ENCODE measurements at places on chromosomes 3 and 15.

DNA sequence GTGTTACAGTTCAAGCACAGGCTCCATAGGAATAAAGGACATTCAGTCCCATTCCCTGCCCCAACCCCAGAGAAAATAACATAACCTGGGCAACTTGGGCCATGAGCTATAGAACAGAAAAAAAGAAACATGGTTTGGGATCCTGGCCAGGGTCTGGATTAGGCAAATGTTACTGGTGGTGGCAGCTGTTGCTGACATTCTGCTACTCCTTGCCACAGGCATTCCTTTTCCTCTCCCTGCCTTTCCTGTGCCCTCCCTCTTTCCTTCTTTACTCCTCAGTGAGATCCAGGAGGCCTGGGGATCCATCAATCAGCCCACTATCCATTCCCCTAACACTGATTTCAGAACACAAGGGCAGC lies 129.1 kb downstream of the NTRK3 start:
- no peak for DNase-seq

DNA sequence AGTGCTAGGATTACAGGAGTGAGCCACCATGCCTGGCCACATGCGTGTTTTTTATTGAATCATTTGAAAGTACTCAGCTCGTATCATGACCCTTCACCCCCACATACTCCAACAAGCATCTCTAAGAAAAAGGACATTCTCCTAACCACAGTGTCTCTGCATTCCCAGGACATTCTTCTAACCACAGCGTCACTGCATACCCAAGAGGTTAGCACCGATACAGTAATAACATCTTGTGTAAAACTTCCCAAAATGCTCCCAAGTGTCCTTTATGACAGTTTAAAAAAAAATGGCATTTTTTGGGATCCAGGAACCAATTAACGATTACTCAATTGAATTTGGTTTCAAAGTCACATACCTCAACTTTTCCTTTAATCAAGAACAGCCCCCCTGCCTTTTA lies 39.6 kb downstream of the FLNB start:
- peak; percentile 99 for DNase-seq

DNA sequence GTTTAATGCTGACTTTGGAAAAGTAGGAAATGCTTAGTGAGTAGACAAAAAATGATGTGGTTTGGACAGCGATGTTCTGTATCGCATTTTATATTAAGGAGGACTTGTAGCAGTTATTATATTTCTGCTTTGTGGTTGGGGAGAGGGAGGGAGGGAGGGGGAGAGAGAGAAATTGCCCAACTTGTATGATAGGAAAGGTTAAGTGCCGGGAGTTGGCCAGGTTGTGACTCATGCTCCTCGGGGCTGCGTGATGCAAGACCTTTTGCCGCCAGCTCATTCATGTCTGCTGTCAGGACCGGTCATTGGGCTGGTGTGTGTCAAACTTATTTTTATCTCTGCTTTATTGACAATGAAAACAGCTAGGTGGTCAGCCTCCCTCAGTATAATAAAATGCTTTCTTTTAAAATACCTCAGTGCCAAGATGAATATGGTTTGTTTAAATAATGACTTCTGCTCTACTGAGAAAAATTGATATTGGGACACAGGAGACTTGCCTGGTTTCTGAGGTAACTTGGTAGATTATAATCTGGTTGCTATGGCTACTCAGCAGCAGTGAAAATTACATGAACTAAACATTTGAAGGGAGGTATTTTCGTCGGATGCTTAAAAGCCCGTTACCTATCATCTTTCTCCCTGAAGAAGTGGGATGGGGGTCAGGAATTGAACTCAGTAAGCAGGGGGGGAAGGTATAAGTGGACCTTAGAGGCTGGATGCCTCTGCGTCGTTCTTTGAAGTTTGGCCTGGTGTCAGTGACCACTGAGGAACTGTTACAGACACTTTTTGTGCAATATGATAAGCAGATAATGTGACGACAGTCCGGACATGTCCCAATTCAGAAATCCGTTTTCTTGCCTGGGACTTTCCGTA lies 90.7 kb downstream of the FNDC3B start:
- DNase-seq = peak; percentile 99

GRCh38 chr3:132242790-132243189 lies 74.4 kb upstream of the ACP3 start:
- DNase-seq = no peak

- no peak for DNase-seq
These were observed 31.3 kb upstream of the RAB6B start for GRCh38 chr3:133926736-133927539.

DNA sequence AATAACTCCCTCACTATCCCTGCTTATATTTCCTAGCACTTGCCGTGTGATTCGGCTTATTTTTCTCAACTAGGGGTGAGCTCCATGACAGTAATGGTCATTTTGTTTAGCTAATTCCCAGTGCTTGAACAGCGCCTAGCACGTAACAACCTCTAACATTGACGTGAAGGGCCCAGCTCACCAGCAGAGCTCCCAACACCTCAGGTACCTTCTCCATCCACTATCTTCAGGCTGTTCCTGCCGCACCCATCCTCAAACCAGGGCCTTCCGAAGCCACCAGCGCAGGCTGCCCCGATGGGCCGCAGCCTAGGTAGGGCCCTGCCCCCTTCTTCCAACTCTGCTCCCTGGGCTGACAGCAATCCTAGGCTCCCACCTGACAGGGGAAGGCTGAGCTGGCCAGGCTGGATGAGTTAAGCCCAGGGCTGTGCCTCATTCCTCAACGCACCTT lies 751 bp upstream of the RPS17 start:
- DNase-seq = peak; percentile 32

DNA sequence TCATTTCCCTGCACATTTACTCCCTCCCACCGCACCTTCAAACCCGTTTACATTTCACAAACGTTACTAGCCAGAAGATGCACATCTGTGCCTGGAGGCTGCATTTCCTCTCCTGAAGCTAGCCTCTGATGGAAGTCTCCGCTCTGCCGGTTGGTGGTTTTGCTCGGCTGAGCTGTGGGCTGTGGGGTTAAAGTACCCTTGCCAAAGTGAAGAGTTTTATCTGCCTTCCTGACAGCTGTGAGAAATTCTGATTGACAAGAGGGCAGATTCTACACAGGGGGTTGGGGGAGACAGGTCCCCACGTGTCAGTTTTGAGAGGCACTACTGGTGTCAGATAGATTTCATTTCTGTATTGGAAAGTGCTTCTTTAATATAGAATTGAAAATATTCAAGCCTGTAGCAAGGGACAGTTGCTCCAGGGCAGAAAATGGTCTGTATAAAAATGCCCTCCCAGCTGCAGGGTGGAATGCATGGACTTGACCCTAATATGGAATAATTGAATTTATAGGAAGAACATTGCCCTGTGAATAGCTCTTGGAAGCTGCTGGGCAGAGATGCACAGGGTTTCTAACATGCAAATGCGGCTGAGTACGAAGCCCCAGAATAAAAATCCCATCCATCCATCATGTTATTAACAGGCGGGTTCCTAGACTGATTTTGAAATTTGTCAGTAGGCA lies 201.1 kb upstream of the RGMA start:
- no peak for DNase-seq

DNA sequence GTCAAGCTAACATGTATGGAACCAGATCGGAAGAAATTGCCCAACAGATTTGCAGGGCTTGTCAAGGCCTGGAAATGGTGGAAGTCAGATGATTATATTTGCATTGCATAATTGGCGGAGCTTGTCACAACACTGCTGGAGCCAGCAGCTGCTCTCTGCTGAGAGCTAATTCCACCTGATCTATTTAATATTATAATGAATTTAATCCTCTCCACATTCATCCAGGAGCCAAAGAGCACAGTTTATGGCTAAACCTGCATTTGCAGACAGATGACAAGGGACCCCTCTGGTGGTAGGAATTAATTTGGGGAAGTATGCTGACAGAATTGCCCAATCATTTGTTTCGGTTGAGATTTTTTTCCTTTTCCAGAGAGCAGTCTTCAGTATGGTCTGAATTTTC lies 730.2 kb downstream of the TUSC7 start:
- peak; percentile 40 for DNase-seq

DNA sequence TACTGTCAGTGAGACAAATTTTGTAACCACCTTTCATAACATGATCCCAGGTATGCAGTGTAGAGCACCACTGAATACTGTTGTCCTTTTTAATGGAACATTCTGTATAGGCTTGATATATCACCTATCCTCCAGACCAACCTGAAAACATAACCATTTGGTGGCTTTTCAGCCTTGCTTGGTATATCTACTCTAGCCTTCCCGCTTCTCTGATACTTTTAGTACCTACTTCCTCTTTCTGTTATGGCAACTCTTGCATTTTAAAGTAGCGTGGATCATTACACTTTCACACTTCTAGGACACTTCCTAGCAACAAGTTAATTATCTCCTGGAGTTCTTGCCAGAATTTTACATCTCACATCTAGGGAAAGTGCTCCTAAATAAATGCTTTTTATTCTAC lies 226.6 kb upstream of the ROBO1 start:
- DNase-seq = no peak

DNA sequence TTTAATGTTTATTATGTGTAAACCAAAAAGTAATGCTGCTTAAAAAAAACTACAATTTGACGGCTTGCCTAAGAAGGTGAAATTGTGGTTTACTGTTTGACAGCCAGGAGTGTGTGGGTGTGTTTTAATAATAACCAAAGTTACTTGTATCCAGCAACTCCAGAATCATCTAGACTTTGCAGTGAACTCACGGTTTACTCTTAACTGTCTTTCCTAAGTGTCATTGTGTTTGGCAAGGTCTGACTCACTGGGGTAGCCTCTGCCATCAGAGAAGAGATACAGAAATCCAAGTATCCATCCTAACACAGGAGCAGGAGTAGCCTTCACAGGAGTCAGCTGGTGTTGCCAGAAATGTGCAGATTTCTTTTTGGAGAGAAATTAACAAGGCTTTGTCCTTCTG lies 151.1 kb downstream of the CTNNB1 start:
- peak; percentile 12 for DNase-seq

DNA sequence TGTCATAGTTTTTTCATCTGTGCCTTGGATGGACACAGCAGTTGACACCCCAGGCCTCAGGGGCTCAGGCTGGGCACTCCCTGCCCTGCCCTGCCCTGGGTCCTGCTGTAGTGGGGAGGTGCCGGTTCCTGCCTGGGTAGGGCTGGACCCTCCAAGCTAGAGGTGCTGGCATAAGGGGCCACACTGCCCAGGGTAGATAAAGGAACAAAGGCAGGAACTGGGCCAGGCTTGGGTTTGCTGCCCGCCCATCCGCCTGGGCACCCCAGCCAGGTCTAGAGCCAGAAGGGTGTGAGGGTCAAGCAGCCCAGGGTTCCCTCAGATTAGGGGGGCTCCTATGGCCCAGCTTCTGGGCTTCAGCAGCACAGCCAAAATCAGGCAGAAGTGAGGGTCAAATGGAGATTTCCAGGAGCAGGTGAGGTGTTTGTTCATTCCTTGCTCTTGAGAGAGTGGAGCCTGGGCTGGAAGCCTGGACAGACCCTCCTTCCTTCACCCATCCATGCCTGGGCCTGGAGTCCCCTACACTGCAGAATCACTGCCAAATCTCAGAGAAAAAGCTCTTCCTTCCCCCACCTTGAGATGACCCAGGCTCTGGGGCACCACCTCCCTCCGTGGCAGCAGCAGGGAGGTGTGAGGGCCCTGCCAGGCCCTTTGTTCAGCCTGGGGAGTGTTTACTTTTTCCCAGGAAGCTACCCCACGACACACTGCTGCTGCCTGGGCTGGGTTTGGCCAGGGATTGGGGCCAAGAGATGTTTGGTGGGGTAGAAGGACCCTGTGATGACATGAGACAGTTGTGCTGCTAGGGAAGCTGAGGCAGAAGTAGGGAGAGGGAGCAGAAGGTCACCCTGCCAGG lies 7.1 kb downstream of the SEMA3F start:
- DNase-seq = no peak

GRCh38 chr3:101281521-101282030 lies 38.8 kb downstream of the IMPG2 start:
- no peak for DNase-seq

GRCh38 chr3:125104639-125105038 lies 48.8 kb upstream of the HEG1 start:
- no peak for DNase-seq

DNA sequence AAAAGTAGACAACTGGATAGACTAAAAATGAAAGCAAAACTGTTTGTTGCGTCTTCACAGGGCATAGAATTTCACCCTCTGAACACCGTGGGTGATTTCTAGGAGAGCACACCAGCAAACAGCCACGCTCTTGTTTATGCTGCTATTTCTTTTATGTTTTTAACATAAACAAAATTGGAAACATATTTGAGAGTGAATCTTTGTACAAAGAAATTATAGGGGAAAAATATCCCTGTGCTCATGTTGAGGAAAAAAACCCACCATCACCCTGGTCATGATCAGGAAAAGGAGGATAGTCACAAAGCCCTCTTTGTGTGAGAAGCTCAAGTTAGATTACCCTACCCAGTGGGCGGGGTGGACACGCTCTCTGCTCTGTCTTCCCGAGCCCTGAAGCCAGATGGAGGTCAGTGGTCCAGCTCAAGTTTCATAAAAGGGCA lies 313.3 kb downstream of the SATB1 start:
- peak; percentile 29 for DNase-seq

- DNase-seq = no peak
These were observed 58.3 kb upstream of the SKOR1 start for GRCh38 chr15:67766968-67767367.

DNA sequence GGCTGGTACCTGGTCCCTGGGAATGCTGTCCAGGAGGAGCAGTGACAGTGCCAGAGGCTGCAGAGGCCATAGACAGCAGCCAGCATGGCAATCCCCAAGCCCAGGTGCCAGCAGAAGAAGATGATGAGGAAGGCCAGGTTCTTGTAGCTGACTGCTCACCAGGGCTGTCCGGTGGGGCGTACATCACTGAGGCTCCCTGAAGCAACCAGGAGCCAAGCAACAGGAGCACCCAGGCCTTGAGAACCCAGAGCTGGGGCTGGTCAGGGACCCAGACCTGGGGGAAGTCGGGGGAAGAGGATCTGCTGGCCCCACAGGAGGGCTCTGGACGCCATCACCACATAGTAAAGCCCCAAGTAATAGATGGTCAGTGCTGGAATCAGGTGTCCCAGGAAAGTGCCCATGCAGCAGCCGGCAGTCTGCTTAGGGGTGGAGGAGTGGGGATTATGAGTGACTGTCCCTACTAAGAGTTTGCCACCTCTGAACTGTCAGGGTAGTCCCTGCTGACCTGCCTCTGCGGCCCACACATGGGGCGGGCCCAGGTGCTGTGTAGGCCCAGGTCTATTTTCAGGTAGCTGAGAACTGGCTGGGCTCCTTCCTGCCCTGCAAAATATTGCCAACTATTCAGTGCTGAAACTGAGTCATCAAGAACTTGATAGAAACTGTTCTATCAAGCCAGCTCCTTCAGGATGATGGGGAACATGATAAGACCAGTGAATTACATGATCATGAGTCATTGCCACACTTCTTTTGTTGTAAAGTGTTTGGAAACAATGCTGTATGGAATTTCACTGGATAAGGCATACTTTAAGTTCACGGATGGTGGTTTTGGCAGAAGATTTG lies 68.7 kb downstream of the CHRD start:
- DNase-seq = peak; percentile 90

GRCh38 chr15:79157631-79158592 lies 67.3 kb upstream of the RASGRF1 start:
- DNase-seq = no peak

DNA sequence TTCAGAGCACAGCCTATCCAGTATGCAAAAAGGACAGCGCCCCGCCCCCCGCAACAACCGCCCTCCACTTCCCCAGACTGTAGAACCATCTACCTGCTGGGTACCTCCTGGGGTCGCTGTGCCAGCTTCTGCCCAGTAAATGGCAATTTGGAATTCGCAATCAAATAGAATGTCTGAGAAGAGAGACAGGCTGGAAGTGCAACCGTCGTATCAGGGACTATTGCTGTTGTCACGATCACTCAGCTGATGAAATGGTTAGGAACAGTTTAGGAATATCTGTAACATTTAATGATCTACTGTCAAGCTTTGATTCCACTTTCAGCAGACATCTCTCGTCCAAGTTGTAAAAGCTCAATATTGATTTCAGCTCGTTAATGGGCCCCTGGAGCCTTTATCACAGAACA lies 13.3 kb upstream of the PARL start:
- no peak for DNase-seq

- no peak for DNase-seq
These were observed 320.2 kb downstream of the MEX3B start for GRCh38 chr15:81725590-81725989.

Data from EH (cell line).